ENCODE measurements at places on chromosomes 4 and X. TPM values are rescaled to one million over a fixed set of nuclear protein-coding genes. Genes with fewer than 3 reads are reported as not detected.

The CENPI gene
- total RNA-seq: 28.8 TPM

The FGFBP1 gene
- total RNA-seq: not detected

The CT55 gene
- total RNA-seq: not detected

The BMP3 gene
- total RNA-seq: not detected

The HTR2C gene
- total RNA-seq: not detected

The ZNF182 gene
- total RNA-seq: 1.1 TPM

The SCML2 gene
- 0.29 TPM for total RNA-seq

The TMEM35A gene
- total RNA-seq: 2.7 TPM

The RASL11B gene
- total RNA-seq: 4.8 TPM

The AFF2 gene
- not detected for total RNA-seq

The DCAF12L2 gene
- not detected for total RNA-seq

The DRD5 gene
- not detected for total RNA-seq

The MMRN1 gene
- not detected for total RNA-seq

The F8A2 gene
- total RNA-seq: not detected

The UGDH gene
- 144 TPM for total RNA-seq

The AADAT gene
- 8.1 TPM for total RNA-seq

Measured in myometrial cell (primary cell).